Stimulated activated CD8-positive, alpha-beta memory T cell treated with anti-CD3 and anti-CD28 coated beads, Interleukin-4, amount 100 ng/mL, for 1 hour (primary cell): ENCODE measurements at places on chromosomes 2 and 18.
A peak's percentile ranks its signal among the peaks of the same experiment; 100 is the strongest.

DNA sequence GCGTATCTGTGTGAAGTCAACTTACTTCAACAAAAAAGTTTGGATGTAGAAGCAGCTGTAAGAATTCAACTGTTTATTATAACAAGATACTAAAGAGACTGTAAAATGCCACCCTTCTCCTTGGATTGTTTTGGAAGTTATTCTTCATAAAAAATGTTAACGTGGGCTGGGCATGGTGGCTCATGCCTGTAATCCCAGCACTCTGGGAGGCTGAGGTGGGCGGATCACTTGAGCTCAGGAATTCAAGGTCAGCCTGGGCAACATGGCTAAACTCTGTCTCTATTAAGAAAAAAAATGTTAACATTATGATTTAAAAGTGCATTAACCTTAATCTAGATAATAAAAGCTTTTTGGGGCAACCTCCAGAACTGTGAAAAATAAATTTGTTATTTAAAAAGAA, 7.7 kb downstream of the CIAO1 start:
- DNase-seq = no peak

DNA sequence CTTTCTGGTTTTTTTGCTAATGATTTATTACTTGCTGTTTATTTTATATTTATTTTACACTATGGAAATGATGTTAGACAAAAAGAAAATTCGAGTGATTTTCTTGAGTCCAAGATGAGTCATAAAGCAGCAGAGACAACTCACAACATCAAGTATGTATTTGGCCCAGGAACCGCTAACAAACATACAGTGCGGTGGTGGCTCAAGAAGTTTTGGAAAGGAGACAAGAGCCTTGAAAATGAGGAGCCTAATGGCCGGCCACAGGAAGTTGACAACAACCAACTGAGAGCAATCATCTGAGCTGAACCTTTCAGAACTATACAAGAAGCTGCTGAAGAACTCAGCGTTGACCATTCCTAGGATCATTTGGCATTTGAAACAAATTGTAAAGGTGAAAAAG, 594.1 kb downstream of the SATB2 start:
- no peak for DNase-seq

DNA sequence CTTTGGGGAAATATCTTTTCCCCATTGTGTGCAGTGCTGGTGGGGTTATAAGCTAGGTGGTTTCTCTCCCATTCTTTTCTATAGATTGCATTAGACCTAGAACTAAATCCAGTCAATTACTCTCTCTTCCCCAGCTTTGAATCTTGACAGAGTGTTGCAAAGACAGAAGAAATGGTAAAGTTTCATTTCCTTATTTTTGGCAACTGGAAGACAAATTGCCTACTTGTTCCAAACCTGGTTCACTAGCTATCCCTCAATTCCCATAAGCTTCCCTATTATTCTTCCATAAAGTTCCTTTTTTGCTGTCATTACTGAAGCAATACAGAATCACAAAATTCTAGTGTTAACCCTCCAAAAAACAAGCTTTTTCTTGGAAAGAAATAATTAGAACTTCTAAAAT, 94.0 kb upstream of the ITGA4 start:
- no peak for DNase-seq

DNA sequence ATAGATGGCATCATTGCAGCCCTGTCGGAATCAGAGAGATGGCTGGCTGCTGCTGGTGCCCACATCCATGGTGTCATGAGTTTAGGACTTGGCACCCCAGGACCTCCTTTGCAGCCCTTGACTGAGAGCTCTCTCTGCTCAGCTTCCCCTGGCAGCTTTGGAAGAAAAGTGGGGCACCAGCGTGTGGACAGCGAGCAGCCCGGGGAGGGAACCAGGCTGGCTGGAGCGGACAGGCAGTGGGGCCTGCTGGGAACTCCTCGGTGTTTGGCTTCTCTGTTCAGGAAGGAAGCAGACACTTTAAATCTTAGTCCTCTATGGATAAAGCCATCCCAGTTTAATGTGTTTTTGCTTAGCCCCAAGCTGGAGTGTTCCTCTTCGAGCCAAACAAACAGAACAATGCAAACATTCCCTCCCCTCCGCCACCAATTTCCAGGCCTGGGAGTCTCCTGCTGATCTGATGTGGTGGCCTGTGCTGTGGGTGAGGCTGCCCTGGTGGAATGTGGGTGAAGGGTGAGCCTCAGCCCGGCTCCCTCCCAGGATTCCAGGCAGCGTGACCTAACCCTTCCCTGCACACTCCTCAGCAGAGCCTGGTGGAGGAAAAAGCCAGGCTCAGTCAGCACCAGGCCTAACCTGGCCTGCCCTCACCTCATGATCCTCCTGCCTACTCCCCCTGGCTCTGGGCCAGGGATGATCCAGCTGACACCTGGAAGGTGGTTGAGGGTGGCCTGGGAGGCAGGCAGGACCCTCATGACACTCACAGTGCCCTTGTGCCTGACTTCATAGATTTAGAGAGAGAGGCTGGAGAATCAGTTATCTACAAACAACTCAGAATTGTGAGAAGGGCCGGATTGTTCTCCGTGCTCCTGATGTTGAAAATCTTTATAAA, 21.6 kb upstream of the ITGB6 start:
- DNase-seq = no peak

DNA sequence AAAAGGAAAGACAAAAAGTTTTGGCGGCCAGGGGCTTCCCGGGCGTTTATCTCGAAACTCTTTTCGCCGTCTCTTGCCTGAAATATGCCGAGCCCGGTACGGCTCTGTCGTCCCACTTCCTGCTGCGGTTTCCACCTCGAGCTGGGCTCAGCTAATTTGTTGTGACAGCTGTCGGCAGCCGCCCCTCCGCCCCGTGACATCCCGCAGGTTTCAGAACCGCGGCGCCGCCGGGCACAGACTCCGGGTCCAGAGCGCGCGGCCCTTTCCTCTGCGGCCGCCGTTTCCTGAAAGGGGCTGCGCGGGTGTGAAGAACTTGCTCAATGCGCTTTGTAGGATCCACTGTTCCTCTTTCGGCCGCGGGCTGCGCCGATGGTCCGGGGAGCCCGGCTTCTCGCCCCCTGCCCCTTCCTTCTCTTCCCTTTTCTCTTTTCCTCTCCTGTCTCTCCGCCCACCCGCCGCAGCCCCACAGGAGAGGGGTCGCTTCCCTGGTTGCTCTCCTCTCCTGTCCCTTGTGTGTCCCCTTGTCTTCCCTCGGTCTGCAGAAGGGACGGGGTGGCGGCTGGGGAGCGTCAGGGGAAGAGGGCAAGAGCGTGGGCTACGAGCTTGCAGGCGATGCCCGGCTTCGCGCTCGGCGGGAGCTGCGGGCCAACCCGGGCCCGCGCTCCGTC, 648 bp downstream of the ARID5A start:
- DNase-seq = peak; percentile 76

GRCh38 chr2:80061881-80062280, 242.7 kb downstream of the LRRTM1 start:
- no peak for DNase-seq

DNA sequence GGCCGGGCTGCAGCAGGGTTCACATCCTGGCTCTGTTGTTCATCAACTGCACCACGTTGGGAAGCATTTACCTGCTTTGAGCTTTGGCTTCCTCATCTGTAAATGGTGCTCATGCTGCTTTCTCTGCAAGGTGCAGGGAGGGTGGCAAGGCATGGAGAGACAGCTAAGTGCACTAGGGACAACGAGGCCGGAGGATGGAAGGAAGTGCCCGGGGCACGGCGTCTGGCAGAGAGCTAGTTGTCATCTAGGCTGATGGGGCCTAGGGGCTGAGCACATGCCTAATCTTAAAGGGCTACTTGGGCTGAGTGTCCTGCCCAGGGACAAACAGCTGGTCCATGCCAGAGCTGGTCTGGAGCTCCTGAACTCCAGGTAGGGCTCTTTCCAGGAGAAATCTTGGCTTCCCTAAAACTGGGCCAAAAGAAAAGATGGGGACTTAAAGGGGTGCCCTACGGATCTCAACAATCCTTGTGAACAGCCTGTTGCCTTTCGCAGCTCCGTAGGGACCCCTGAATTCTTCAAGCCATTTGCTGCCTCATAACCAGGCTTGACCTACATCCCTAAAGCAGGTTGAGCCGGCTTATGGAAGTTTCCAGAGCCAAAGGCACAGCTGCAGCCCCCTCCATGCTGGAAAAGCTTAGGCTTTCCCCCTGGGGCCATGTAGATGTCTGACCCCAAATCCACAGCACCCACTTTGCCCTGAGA, 130.8 kb downstream of the SMAD7 start:
- DNase-seq = no peak

GRCh38 chr2:54559006-54559445, 102.9 kb downstream of the SPTBN1 start:
- DNase-seq = no peak

DNA sequence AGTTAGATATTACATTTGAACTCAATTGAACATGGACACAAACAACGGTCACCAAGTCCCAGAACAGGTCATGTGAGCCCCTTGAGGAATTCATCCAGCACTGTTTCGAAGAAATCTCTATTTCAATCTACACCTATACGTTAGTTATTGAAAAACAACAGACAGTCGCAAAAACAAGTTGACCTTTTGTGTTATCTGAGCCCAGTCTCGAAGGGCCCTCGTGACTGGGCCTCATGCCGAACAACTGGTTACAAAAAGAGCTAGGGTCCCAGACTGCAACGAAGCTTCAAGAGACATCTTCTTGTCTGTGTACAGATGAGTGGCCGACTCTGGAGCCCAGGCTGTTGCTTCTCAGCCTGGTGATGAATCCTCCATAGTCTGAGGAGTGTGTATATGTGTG, 5.3 kb upstream of the DSG2 start:
- DNase-seq = no peak

GRCh38 chr2:84498150-84498799, 18.0 kb upstream of the DNAH6 start:
- DNase-seq = no peak

DNA sequence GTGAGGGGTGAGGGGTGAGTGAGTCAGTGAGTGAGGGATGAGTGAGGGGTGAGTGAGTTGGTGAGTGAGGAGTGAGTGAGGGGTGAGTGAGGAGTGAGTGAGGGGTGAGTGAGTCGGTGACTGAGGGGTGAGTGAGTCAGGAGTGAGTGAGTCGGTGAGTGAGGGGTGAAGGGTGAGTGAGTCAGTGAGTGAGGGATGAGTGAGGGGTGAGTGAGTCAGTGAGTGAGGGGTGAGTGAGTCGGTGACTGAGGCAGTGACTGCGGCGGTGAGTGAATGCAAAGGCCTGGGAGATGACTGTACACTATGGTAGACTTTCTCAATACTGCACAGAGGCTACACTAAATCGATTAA, 16.6 kb downstream of the THAP4 start:
- DNase-seq = no peak

GRCh38 chr2:127200962-127201361, 19.1 kb downstream of the CYP27C1 start:
- DNase-seq = no peak

GRCh38 chr2:175012516-175012915, 7.3 kb upstream of the CHN1 start:
- no peak for DNase-seq

DNA sequence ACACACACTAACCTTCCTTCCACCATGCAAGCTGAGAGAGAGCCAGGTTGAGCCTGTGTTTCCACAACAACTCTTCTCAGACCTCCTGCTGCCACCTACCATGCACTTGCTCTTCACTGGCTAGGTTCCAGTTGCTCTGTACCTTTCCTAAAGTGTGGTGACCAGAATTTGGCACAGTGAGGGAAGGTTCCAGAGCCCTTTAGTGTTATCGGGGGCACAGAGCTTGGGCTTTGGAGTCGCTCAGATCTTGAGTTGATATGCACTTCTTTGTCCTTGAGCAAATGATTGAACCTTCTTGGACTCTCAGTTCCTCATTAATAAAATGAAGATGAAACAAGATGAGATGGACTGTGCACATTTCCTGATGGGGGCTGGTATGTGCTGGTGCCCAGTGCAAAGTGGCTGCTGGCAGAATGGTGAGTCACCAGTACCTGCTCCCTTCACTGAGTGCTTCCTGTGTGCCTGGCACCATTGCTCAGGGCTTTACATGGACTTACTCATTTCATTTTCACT, 47.1 kb downstream of the NEDD4L start:
- DNase-seq = no peak
